ENCODE measurements at places on chromosomes 3 and 15.

- no peak for DNase-seq
Measured at GRCh38 chr3:116048991-116049390, 396.3 kb downstream of the LSAMP start.

GRCh38 chr15:27361438-27361837, 390.5 kb downstream of the GABRG3 start:
- DNase-seq: no peak

- DNase-seq: peak; percentile 82
Measured at GRCh38 chr3:48847053-48847503, 596 bp downstream of the PRKAR2A start.

DNA sequence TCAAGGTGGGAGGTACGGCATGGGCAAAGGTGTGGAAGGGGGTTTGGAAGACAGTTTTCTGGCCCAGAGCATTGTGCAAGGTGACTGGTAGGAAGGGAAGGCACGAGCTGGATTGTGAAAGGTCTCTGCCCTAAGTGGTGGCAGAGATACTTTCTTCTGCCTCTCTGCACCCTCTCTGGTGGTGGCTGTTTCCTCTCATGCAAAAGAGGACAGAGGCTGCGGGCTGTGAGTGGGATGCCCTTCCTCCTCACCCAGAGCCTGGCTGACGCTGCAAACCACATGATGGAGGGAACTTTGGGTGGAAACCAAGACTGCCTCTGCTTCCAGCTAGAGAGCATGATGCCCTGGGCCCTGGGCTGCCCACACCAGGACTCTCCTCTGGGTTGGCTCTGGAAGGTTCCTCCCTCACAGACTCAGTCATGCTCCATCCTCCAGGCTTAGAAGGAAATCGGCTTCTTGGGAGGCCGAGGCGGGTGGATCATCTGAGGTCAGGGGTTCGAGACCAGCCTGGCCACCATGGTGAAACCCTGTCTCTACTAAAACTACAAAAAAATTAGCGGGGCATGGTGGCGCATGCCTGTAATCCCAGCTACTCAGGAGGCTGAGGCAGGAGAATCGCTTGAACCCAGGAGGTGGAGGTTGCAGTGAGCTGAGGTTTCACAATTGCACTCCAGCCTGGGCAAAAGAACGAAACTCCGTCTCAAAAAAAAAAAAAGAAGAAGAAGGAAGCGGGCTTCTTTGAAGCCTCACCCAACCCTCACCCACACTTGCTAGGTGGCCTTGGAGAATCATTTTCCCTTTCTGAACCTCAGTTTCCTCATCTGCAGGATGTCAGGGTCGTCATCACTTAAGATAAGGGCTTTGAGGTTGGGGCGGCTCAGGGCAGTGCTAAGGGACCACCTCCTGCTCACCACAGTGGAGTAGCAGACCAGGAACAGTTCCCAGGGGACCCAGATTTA, 8.3 kb downstream of the PSTPIP1 start:
- DNase-seq: peak; percentile 86

- no peak for DNase-seq
Measured at GRCh38 chr3:196365736-196366135, 27.5 kb upstream of the TM4SF19 start.

DNA sequence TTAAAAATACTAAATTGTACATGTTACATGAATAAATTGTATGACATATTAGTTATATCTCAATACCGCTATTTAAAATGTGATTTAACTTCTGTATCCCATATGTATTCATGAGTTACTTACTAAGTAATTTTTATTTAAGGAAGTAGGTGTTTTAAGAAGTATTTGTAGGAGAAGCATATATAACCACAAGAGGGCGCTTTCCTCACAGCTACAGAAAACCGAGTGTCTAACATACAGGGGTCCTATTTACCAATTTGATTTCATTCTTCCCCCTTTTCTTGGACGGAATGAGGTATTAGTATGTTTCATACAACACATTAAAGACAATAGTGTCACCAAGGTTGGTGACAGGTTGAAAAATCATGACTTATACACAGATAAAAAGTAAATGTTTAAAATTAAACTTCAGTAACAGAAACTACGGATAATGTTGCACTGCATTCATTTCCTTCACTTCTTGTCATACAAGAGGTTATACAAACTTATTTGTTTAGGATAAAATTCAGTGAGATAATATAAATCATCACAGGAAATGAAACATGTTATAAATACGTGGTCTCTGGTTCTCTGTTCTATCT, 253.6 kb downstream of the MAGI1 start:
- no peak for DNase-seq

DNA sequence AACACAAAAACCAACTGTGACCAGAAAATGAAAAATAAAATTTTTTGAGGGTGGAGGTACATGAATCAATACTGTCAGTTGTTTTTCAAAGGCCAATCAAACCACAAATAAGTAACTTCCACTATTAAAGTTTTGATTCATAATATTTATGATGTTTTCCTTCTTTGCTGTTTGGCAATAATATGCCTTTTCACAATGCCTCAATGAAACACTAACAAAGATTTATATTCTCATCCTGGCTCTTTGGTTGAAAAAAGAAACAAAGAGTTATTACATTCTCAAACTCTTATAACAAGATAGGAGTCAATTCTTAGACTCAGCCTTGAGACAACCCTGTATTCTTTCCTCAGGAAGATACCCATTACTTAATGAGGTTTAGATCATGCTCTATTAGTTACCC, 63.1 kb downstream of the C3orf70 start:
- no peak for DNase-seq

GRCh38 chr15:45535486-45536042, 13.0 kb upstream of the SLC30A4 start:
- no peak for DNase-seq

GRCh38 chr3:58627570-58627885, 39.0 kb downstream of the FAM3D start:
- DNase-seq: no peak

GRCh38 chr15:31377030-31377429, 50.4 kb downstream of the KLF13 start:
- DNase-seq: no peak

DNA sequence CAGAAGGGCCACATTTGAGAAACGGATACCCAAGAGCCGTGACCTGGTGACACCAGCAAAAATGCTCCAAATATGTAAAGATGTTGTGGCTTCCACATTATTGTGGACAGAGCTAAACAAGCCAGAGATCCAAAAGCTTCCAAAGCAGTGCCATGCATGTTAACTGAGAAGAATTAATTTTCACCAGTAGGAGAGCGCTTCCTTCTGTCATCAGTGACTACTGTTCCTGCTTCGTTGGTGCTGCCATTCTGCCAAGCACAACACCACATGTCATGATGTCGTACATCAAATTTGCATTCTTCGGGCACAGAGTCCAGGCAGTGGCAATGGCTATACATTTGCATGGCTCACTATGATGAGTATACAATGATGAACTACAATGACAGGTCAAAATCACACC, 19.1 kb upstream of the CHST2 start:
- DNase-seq: no peak

DNA sequence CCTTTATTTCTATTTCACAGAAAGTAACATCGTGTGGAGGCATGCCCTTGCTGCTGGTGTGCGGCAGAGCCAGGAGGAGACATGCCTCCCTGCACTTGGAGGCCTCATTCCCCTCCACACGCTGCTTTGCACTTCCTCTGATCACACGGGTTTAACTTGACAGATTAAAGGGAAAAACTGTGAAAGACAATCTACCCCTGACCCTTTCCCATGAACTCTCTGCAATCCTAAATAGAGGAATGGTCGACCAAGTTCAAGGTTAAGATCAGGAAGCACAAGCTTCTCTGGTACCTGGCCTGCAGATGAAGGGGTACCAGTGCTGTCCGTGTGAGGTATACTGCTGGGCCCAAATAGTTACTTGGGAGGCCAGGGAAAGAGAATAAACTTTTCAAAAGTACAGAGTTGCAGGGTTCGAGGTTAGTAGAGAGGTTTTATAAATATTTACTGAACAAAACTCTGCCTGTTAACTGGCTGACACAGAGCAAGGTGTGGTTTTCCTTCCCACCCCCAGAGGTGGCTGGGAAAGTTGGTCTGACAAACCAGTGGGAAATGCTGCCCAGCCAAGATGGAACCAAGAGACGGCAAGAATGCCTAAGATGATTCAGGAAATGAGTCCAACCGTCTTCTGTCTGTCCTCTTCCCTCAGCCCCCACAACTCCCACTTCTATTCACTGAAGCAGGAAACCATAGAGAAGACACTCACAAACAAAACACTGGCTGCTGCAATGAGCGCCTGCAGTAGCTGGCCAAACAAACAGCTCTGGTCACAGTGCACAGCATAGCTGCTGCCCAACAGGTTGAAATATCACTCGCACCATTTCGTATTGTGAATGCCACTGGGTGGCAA, 79.6 kb downstream of the IGF2BP2 start:
- no peak for DNase-seq

- no peak for DNase-seq
Measured at GRCh38 chr3:95334461-95334860, 1271.6 kb downstream of the NSUN3 start.

- no peak for DNase-seq
Measured at GRCh38 chr3:150984066-150984465, 11.5 kb upstream of the CLRN1 start.

Data from activated CD8-positive, alpha-beta memory T cell treated with anti-CD3 and anti-CD28 coated beads for 24 hours (primary cell).